ENCODE measurements at places on chromosomes 5 and 9. TPM values are rescaled to one million over a fixed set of nuclear protein-coding genes. Genes with fewer than 3 reads are reported as not detected.

DNA sequence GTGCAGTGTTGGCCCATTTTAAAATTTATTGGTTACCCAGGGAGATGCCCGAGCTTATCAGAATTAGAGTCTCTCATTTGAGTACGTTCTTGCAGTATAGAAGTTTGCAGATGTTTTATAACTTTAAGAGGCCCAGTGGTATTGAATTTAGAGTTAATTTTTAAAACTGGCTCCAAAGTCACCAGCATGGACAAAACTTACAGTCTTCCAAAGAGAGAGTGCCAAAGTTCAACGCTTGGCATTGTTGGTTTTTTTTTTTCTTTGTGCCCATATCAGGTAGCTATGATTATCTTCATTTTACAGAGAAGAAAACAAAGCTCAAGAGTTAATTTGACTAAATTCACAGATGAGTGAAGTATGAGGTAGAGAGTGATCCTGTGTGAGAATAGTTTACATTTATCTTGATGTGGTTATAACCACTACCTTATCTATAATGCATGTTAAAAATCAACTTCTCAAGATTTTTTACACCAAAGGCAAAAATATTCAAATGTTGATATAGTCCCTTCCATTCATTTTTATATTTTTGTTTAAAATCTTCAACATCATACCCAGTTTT lies 273.7 kb upstream of the DMRT1 start:
- DNase-seq, result no peak
- H3K4me1 ChIP-seq, result no peaks in the 10 kb centered on the region
- no peak overlapping the region for H3K4me3 ChIP-seq
- no peaks in the 10 kb centered on the region for H3K27me3 ChIP-seq
- H3K27ac ChIP-seq, result no peak overlapping the region

- H3K4me3 ChIP-seq, result no peak overlapping the region
- peaks cover 19% of the 10 kb centered on the region for H3K27me3 ChIP-seq
- no peak overlapping the region for H3K27ac ChIP-seq
- no peak for DNase-seq
Measured at GRCh38 chr5:32851559-32852173, 140.5 kb downstream of the NPR3 start.

GRCh38 chr5:55914971-55915370 lies 63.8 kb downstream of the IL31RA start:
- no peaks in the 10 kb centered on the region for H3K27me3 ChIP-seq
- H3K4me1 ChIP-seq, result peaks cover 11% of the 10 kb centered on the region
- H3K27ac ChIP-seq, result no peak overlapping the region
- H3K36me3 ChIP-seq, result no peaks in the 10 kb centered on the region
- no peak overlapping the region for H3K4me3 ChIP-seq

DNA sequence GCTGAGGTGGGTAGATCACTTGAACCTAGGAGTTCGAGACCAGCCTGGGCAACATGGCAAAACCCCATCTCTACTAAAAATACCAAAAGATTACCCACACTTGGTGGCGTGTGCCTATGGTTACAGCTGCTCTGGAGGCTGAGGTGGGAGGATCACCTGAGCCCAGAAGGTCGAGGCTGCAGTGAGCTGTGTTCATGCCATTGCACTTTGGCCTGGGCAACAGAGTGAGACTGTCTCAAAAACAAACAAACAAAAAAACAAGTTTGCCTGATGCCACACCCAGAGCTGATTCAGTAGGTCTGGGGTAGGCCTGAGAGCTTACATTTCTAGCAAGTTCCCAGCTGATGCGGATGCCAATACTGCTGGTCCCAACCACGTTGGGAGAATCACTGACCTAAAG lies 60.5 kb upstream of the HSPA9 start:
- H3K36me3 ChIP-seq, result no peaks in the 10 kb centered on the region
- no peak overlapping the region for H3K27ac ChIP-seq
- no peak overlapping the region for H3K4me3 ChIP-seq
- DNase-seq, result no peak
- H3K27me3 ChIP-seq, result no peaks in the 10 kb centered on the region
- H3K4me1 ChIP-seq, result no peaks in the 10 kb centered on the region

DNA sequence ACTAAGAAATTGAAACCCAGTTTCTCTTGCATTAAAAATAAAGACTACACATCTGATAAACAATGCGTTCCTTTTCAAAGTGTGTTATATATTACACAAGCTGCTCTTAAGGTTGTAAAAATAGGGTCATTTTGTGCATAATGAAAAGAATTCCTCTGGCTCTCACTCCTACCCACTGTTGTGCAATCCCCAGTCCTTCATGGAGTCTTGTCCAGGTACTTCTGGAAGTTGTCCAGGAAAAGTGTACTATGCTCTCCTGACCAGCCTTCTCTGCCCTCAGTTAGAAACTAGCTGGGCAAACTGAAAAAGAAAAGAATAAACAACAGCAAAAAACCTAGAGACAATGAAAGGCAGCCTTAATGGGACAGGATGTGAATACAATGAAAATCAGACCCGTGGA lies 345.5 kb upstream of the PAPPA start:
- no peak overlapping the region for H3K27ac ChIP-seq
- no peaks in the 10 kb centered on the region for H3K36me3 ChIP-seq
- H3K4me3 ChIP-seq, result no peak overlapping the region
- H3K27me3 ChIP-seq, result no peaks in the 10 kb centered on the region

DNA sequence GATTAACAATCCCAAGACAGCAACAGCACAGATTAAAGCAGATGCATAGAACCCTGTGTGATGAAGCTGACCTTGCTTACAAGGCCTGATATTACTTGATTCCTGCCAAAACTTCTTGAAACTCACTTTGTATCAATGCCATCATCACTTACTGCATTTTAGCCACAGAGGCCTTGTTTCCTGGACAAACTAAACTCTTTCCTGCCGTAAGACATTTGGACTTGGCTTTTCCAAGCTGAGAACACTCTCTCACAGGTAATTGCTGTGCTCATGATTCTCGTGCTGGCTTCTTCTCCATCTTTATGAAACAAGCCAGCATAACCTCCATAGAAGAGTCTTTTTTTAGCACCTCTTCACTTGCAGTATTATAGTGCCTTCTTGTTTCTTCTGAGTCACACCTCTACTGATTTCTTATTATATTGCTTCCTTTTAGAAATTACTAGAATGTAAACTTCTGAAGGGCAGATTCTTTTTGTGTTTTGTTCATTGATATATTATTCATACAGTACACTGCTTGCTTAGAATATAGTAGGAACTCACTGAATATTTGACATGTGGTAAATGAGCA lies 456.5 kb upstream of the ZNF608 start:
- H3K36me3 ChIP-seq, result no peaks in the 10 kb centered on the region
- no peak for DNase-seq
- H3K4me3 ChIP-seq, result no peak overlapping the region

- DNase-seq, result no peak
- H3K36me3 ChIP-seq, result no peaks in the 10 kb centered on the region
- no peak overlapping the region for H3K27ac ChIP-seq
- H3K4me1 ChIP-seq, result no peaks in the 10 kb centered on the region
- no peak overlapping the region for H3K4me3 ChIP-seq
- no peaks in the 10 kb centered on the region for H3K27me3 ChIP-seq
Measured at GRCh38 chr9:26191711-26192110, 513.5 kb upstream of the TUSC1 start.

DNA sequence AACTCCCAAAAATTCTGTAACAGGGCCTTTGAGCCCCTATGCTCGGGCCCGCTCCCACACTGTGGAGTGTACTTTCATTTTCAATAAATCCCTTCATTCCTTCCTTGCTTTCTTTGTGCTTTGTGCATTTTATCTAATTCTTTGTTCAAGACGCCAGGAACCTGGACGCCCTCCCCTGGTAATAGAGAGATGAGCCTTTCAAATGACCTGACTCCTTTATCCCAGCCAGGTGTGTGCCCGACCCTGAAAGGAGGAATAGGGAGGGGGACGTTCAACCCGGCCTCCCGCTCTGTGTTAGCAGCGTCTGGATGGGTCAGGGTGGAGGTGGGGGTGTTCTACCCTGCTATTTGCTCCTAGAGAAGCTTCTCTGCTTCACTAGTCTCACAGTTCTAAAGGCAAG lies 53.9 kb downstream of the FXN start:
- no peaks in the 10 kb centered on the region for H3K36me3 ChIP-seq
- no peak overlapping the region for H3K4me3 ChIP-seq
- no peak for DNase-seq
- H3K27me3 ChIP-seq, result no peaks in the 10 kb centered on the region
- no peak overlapping the region for H3K27ac ChIP-seq

GRCh38 chr5:42995360-42995751 lies 44.8 kb downstream of the ANXA2R start:
- H3K4me1 ChIP-seq, result peaks cover 12% of the 10 kb centered on the region
- no peaks in the 10 kb centered on the region for H3K27me3 ChIP-seq
- DNase-seq, result no peak
- no peak overlapping the region for H3K4me3 ChIP-seq
- H3K36me3 ChIP-seq, result peaks cover 5% of the 10 kb centered on the region

DNA sequence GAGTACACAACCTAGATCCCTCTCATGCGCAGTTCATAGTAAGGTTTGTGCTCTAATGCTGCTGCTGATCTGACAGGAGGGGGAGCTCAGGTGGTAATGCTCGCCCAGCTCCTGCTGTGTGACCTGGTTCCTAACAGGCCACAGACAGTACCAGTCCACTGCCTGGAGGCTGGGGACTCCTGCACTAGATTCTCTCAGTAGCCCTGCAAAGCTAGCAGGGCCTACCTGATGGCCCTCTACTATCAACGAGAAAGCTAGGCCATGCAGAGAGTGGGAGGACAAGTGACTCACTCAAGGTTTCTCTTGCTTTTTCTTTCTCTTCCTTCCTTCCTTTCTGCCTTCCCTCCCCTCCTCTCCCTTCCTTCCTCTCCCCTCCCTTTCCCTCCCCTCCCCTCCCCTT lies 55.1 kb upstream of the TEX48 start:
- 0 out of 2 replicates have a peak, but pooled peaks cover 4% of the 10 kb centered on the region for H3K4me1 ChIP-seq
- H3K4me3 ChIP-seq, result no peak overlapping the region
- no peak overlapping the region for H3K27ac ChIP-seq
- no peaks in the 10 kb centered on the region for H3K27me3 ChIP-seq
- DNase-seq, result no peak
- no peaks in the 10 kb centered on the region for H3K36me3 ChIP-seq

DNA sequence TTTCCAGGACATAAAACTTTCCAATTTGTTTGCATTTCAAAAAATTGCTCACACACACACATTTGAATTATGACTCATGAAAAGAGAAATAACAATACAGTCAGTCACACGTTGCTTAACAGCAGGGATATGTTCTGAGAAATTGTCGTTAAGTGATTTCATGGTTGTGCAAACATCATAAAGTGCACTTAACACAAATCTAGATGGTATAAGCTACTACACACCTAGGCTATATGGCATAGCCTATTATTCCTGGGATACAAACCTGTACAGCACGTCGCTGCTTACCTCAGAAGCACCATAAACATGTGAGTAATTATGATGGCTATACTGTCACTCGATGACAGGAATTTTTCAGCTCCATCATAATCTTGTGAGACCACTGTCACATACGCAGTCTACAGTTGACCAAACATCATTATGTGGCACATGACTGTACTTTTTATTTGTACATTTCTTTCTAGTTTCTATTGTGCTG lies 378.2 kb downstream of the ACTL7B start:
- H3K4me3 ChIP-seq, result no peak overlapping the region
- H3K27ac ChIP-seq, result peak overlapping the region; percentile 87
- no peaks in the 10 kb centered on the region for H3K27me3 ChIP-seq
- H3K36me3 ChIP-seq, result no peaks in the 10 kb centered on the region

DNA sequence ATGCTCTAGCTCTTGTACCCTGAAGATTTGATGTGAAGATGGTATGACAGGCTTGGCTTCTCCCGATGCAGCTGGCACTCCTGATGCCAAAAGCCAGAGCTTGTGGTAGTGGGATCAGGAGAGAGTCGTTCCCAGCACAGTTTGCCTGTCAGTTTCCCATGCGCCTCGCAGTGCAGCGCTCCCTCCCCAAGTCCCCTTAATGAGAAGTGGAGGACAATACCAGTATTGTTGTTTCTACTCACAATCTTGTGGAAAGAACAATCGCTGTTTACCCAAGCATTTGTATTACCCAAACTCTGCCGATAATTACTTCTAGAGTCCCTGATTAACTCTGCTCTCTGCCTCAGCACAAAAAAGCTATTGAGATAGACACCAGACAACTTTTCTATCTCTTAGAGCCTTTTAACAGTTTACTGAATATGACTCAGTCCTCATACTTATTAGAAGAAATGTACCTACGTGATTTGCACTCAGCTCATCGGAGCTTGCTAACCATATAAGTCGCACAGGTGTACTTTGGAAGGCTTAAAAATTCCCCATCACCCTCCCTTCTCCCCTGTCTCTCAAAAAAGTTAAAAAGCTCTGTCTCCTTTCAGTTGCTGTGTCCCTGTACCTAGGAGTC lies 283.2 kb upstream of the TMEM161B start:
- no peak overlapping the region for H3K27ac ChIP-seq
- H3K4me3 ChIP-seq, result no peak overlapping the region
- H3K36me3 ChIP-seq, result no peaks in the 10 kb centered on the region
- no peaks in the 10 kb centered on the region for H3K27me3 ChIP-seq

DNA sequence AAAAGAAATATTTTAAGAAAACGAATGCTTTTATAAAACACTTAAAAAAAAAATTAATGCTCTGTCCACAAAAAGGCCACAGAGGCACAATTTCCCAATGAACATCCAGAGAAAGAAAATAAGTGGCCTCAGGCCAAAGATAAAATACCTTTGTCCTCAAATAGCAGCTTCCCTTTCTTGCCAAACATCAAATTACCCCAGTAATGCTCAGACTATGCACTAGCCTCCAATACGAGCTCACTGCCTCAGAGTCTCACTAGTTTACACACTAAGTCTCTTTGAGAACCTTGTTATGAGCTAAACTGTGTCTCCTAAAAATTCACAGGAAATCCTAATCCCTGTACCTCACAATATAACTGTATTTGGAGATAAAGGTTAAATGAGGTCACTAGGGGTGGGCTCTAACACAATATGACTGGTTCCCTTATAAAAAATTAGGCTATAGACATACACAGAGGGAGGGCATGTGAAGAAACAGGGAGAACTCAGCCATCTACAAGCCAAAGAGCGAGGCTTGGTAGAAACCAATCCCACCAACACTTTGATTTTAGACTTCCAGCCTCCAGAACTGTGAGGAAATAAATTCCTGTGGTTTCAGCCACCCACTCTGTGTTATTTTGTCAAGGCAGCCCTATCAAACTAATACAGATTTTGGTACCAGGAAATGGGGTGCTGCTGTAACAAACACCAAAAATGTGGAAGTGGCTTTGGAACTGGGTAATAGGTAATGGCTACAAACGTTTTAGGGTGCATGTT lies 4.4 kb downstream of the MPDZ start:
- H3K4me3 ChIP-seq, result no peak overlapping the region
- peaks cover 11% of the 10 kb centered on the region for H3K4me1 ChIP-seq
- no peak overlapping the region for H3K27ac ChIP-seq
- no peaks in the 10 kb centered on the region for H3K27me3 ChIP-seq
- H3K36me3 ChIP-seq, result no peaks in the 10 kb centered on the region

Gene CHSY3
- total RNA-seq, result 0.33 TPM

Gene PSMD5
- 86.4 TPM for total RNA-seq

Gene TCF7
- total RNA-seq, result 8.9 TPM

Gene PITX1
- 27.8 TPM for total RNA-seq

Gene IFNA16
- not detected for total RNA-seq

Gene BARHL1
- not detected for total RNA-seq
